ENCODE measurements at places on chromosomes 12 and 14. TPM values are rescaled to one million over a fixed set of nuclear protein-coding genes. Genes with fewer than 3 reads are reported as not detected.

GRCh38 chr14:56482310-56482911 lies 97.2 kb upstream of the TMEM260 start:
- H3K27me3 ChIP-seq, result no peaks in the 10 kb centered on the region
- DNase-seq, result no peak
- H3K4me1 ChIP-seq, result no peaks in the 10 kb centered on the region

DNA sequence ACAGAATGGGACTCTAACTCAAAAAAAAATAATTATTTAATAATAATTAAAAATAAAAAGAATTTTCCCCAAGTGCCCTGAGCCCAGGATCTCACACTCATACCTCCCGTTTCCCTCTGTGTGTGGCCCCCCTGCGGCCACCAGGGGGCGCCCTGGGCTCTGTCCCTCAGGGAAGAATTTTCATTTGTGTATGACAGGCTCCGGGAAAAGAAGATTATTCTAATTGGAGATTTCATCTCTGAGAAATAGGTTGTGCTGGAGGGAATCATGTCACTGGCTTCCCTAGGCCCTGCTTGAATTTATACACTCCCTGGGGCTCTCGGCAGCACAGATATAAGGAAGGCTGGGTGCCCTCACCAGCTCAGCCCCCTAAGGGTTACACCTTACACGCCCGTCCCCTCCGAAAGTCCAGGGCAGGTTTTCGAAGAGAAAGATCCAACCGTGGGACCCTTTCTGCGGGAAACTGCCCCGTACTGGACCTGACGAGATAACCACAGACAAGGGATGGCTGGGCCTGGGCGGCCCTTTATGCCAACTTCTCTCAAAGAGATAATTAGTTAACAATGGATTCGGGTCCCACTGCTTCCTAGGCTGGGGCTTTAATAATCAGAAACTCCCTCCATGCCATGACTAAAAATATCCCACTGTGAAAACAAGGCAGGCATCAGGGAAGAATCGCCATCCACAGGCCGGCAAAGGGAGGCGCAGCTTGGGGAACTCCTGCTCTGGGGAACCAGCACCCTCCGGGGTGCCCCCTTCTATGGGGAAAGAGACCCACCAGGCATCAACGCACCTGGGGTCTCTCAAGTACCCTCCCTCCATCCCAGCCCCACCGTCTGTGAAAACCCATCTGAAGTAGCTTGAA lies 80.7 kb downstream of the KDM2B start:
- peaks cover 4% of the 10 kb centered on the region for H3K4me1 ChIP-seq
- H3K36me3 ChIP-seq, result peaks cover 14% of the 10 kb centered on the region
- H3K4me3 ChIP-seq, result no peak overlapping the region
- peak; percentile 74 for DNase-seq

- H3K4me1 ChIP-seq, result peaks cover 21% of the 10 kb centered on the region
- peaks cover 20% of the 10 kb centered on the region for H3K36me3 ChIP-seq
- H3K27ac ChIP-seq, result no peak overlapping the region
- no peaks in the 10 kb centered on the region for H3K27me3 ChIP-seq
- H3K4me3 ChIP-seq, result no peak overlapping the region
Observed at GRCh38 chr12:66163289-66163688, 6.5 kb downstream of the TMBIM4 start.

GRCh38 chr12:11761869-11762567 lies 112.5 kb downstream of the ETV6 start:
- H3K36me3 ChIP-seq, result no peaks in the 10 kb centered on the region
- no peak overlapping the region for H3K4me3 ChIP-seq
- no peak for DNase-seq

INHBC gene
- total RNA-seq, result not detected

DNA sequence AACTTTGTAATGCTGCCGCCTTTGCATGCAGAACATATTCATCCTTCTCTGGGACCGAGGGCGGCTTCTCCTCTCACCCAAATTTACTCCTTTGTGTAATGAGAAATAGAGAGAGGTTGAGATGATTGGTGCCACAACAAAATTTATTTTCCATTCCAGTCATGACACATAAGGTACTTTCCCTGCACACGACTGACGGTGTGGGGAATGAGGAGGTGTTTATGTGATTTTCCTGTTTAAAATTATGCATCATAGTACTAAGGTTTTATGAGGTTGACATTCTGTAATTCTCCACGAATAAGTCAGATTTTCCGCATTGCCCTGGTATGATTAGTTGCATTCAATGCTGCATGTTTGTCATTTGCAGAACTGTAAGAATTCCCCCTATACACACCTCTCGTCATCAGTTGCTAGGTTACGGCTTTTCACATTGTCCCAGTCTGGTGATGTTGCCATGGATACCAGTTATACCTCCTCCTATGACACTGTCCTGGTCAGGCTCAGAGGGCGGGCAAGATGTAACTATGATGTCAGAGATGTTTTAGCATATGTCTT lies 23.1 kb downstream of the BICDL1 start:
- H3K27me3 ChIP-seq, result no peaks in the 10 kb centered on the region
- H3K36me3 ChIP-seq, result no peaks in the 10 kb centered on the region

DLST gene
- 98.7 TPM for total RNA-seq

DNA sequence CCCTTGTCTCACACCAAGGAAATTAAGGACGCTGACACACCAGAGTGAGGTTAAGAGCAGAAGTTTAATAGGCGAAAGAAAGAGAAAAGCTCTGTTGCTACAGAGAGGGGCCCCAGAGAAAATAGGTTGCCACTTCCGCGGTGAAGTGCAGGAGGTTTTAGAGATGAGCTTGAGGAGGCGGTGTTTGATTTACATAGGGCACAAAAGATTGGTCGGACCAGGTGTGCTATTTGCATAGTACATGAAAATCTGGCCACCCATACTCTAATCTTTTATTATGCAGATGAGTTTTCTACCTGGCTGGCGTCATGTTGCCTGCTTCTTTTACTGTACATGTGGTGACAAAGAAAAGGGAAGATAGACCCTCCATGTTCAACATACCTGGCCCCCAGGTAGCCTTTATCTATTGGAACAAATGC lies 23.3 kb upstream of the MYF6 start:
- H3K27ac ChIP-seq, result no peak overlapping the region
- H3K4me1 ChIP-seq, result no peaks in the 10 kb centered on the region
- no peaks in the 10 kb centered on the region for H3K36me3 ChIP-seq
- no peak overlapping the region for H3K4me3 ChIP-seq

DNA sequence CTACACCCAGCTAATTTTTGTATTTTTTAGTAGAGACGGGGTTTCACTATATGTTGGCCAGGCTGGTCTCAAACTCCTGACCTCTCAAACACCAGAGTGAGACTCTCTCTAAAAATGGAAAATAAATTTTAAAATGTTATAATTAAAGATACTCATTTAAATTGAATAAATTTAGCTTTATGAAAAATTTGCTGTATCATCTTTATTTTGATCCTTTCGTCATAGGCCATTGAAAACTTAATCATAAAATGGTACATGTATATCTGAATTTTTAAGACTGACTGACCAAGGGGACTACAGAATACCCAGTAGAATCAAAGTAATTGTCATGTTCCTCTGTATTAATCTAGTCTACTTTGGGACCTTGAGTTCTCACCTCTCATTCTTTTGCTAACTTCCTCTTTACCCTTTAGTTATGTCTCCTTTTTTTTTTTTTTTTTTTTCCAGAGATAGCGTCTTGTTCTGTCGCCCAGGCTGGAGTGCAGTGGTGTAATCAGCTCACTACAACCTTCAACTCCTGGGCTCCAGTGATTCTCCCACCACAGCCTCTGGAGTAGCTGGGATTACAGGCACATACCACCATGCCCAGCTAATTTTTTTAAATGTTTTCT lies 9.5 kb downstream of the RAB5B start:
- DNase-seq, result no peak
- H3K27me3 ChIP-seq, result no peaks in the 10 kb centered on the region
- peaks cover 65% of the 10 kb centered on the region for H3K36me3 ChIP-seq
- no peak overlapping the region for H3K4me3 ChIP-seq

CABP1 gene
- 0.47 TPM for total RNA-seq

PLEKHA5 gene
- total RNA-seq, result 32.3 TPM

GRCh38 chr14:105761842-105762241 lies 235.5 kb downstream of the TMEM121 start:
- H3K27me3 ChIP-seq, result no peaks in the 10 kb centered on the region
- no peaks in the 10 kb centered on the region for H3K4me1 ChIP-seq
- no peaks in the 10 kb centered on the region for H3K36me3 ChIP-seq
- H3K4me3 ChIP-seq, result no peak overlapping the region

B4GALNT3 gene
- total RNA-seq, result 66.2 TPM

DNA sequence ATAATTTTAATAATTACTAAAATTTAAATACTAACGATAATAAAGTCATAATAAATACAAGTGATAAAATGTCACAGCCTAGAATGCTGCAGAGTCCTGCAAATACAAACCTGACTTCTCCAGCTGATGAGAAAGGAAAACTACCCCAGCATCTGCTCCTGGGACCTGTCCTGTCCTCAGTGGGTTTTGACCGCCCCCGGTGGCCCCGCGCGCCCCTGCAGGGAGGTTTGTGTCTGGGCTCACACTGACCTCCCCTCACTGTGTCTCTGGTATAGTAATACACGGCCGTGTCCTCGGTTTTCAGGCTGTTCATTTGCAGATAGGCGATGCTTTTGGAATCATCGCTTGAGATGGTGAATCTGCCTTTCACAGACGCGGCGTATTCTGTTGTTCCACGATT lies 1139.4 kb downstream of the TMEM121 start:
- H3K4me1 ChIP-seq, result no peaks in the 10 kb centered on the region
- H3K36me3 ChIP-seq, result no peaks in the 10 kb centered on the region
- no peak overlapping the region for H3K4me3 ChIP-seq
- no peaks in the 10 kb centered on the region for H3K27me3 ChIP-seq

GRCh38 chr14:32469388-32470160 lies 140.5 kb downstream of the AKAP6 start:
- DNase-seq, result no peak
- no peaks in the 10 kb centered on the region for H3K36me3 ChIP-seq
- H3K4me1 ChIP-seq, result peaks cover 40% of the 10 kb centered on the region
- no peak overlapping the region for H3K27ac ChIP-seq
- H3K4me3 ChIP-seq, result no peak overlapping the region

SDR9C7 gene
- 75.6 TPM for total RNA-seq

PLBD2 gene
- 25.8 TPM for total RNA-seq

GRCh38 chr12:12025799-12026386 lies 44.8 kb upstream of the BCL2L14 start:
- no peaks in the 10 kb centered on the region for H3K4me1 ChIP-seq
- DNase-seq, result no peak
- no peaks in the 10 kb centered on the region for H3K36me3 ChIP-seq

GRCh38 chr12:1632702-1633101 lies 3.7 kb downstream of the WNT5B start:
- no peaks in the 10 kb centered on the region for H3K27me3 ChIP-seq
- H3K36me3 ChIP-seq, result peaks cover 3% of the 10 kb centered on the region
- no peak for DNase-seq

PROX2 gene
- total RNA-seq, result 0.10 TPM

- no peak for DNase-seq
- H3K4me3 ChIP-seq, result no peak overlapping the region
Observed at GRCh38 chr14:58107947-58108552, 44.0 kb downstream of the ARMH4 start.

HHIPL1 gene
- 4.7 TPM for total RNA-seq

- peak; percentile 81 for DNase-seq
- H3K36me3 ChIP-seq, result no peaks in the 10 kb centered on the region
- H3K4me1 ChIP-seq, result peaks cover 31% of the 10 kb centered on the region
Observed at GRCh38 chr12:26833743-26834490, 923 bp upstream of the ITPR2 start.

GRCh38 chr14:102732924-102733323 lies 44.3 kb upstream of the TRAF3 start:
- H3K27ac ChIP-seq, result no peak overlapping the region
- H3K27me3 ChIP-seq, result no peaks in the 10 kb centered on the region
- DNase-seq, result no peak
- H3K36me3 ChIP-seq, result peaks cover 22% of the 10 kb centered on the region
- H3K4me1 ChIP-seq, result no peaks in the 10 kb centered on the region

BCAT1 gene
- total RNA-seq, result 0.76 TPM

DERA gene
- 35.2 TPM for total RNA-seq

DNA sequence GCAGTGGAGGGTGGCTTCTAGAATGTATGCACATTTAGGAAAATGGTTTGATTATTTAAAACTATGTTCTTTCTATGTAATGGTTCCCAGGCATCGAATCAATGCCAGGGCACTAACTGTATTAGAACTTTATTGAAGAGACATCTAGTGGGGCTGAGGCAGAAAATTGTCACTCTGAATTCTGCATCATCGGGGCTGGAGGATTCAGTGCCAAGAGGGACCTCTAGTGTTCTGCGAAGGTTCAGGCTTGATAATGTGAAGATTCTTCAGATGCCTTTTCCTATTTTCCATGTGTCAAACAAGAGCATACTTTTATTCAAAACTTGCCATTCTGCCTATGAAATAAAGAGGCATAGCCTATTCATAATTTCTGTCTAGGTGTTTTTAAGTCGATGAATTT lies 146.3 kb downstream of the CAND1 start:
- H3K4me1 ChIP-seq, result no peaks in the 10 kb centered on the region
- no peak overlapping the region for H3K27ac ChIP-seq
- H3K27me3 ChIP-seq, result no peaks in the 10 kb centered on the region
- DNase-seq, result no peak
- no peak overlapping the region for H3K4me3 ChIP-seq

TBC1D30 gene
- 3.9 TPM for total RNA-seq

- H3K27ac ChIP-seq, result no peak overlapping the region
- no peaks in the 10 kb centered on the region for H3K27me3 ChIP-seq
- H3K36me3 ChIP-seq, result peaks cover 31% of the 10 kb centered on the region
- peaks cover 3% of the 10 kb centered on the region for H3K4me1 ChIP-seq
- peak overlapping the region; percentile 41 for H3K4me3 ChIP-seq
- no peak for DNase-seq
Observed at GRCh38 chr14:73269729-73270531, 32.6 kb downstream of the PAPLN start.

GRCh38 chr12:19482036-19482435 lies 42.7 kb downstream of the AEBP2 start:
- H3K4me3 ChIP-seq, result no peak overlapping the region
- H3K27ac ChIP-seq, result no peak overlapping the region
- H3K27me3 ChIP-seq, result no peaks in the 10 kb centered on the region
- no peak for DNase-seq
- peaks cover 14% of the 10 kb centered on the region for H3K36me3 ChIP-seq

DNAH10 gene
- total RNA-seq, result not detected

DNA sequence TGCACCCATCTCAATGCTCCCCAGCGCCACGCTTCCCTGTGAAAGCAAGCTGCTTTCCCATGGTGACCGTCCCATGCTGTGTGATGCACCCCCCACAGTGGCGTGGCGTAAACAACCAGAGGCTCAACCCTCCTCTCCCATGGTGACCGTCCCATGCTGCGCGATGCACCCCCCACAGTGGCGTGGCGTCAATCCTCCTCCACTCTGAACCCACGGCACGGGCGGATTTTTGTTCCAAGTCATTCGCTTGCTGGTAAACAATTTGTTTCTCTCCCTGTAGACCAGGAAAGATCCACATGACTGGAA lies 8.9 kb downstream of the STX2 start:
- H3K36me3 ChIP-seq, result no peaks in the 10 kb centered on the region
- peak; percentile 77 for DNase-seq
- no peaks in the 10 kb centered on the region for H3K27me3 ChIP-seq

DNA sequence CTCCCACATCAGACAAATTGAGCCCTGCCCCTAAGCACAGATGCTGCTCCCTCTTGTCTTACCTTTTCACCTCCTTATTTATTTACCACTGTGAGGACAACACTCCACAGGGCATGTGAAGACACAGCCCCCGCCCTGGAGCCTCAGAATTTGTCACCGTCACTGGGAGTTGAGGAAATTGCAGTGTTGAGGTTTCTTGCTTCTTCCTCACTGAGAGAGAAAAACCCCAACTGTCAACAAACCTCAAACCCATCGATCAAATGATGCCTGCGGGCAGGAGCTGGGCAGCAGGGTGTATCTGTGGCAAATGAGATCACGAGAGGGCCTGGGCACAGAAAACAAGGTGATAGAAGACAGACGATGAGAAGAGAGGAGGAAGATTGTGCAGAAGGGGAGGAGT lies 30.5 kb upstream of the PLEKHG3 start:
- H3K4me3 ChIP-seq, result no peak overlapping the region
- peak overlapping the region; percentile 40 for H3K27ac ChIP-seq
- no peak for DNase-seq
- H3K36me3 ChIP-seq, result no peaks in the 10 kb centered on the region
- no peaks in the 10 kb centered on the region for H3K27me3 ChIP-seq

Measured in suprapubic skin (tissue), 4 donors.